ENCODE measurements at places on chromosomes 4 and X.
A peak's percentile ranks its signal among the peaks of the same experiment; 100 is the strongest.

GRCh38 chrX:123425471-123425870, 241.4 kb downstream of the GRIA3 start:
- DNase-seq = no peak

DNA sequence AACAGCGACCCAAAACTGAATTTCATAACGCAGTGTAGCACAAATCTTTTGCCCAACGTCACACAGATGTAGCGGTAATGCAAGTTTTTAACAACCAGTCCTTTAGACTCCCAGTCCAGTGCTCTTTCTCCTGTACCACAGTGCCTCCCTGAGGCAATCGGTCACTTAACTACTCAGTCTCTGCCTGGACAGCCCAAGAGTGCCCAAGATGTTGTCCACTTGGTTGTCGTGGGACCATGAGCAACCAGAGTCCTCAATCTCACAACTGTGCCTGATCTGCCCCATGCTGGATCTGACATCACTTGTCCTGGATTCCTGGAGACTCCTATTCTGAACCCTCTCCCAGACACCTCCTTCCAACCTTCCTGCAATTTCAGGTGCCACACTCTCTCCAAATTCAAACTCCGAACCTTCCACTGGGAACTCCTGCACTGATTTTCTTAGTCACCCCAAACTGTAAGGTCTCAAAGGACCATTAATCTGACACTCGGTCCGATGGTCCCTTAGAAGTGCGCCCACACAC, 702 bp downstream of the MMGT1 start:
- peak; percentile 4 for DNase-seq

- DNase-seq = no peak
These were observed 2.9 kb downstream of the TBC1D9 start for GRCh38 chr4:140753329-140753728.

GRCh38 chrX:39205467-39205866, 404.2 kb downstream of the MID1IP1 start:
- DNase-seq = no peak

DNA sequence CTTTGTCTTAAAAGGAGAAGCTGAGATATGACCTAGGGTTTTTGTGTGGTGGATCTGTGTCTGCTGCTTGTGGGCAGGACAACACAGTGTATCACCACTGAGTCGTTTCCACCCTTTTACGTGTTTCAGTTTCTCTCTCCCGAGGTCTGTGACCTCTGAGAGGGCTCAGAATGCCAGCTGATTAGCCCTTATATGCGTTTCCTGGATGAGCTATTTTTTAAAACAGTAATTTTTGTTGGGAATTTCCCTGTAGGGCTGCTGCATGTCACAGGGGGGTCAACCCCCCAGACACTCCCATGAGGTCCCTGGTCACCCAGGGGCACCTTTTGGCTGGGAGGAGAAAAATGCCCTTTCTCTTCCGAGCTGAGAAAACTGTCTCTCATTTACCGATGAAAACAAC, 170.4 kb upstream of the CASK start:
- no peak for DNase-seq

GRCh38 chr4:167581449-167581965, 347.2 kb upstream of the SPOCK3 start:
- DNase-seq = no peak

DNA sequence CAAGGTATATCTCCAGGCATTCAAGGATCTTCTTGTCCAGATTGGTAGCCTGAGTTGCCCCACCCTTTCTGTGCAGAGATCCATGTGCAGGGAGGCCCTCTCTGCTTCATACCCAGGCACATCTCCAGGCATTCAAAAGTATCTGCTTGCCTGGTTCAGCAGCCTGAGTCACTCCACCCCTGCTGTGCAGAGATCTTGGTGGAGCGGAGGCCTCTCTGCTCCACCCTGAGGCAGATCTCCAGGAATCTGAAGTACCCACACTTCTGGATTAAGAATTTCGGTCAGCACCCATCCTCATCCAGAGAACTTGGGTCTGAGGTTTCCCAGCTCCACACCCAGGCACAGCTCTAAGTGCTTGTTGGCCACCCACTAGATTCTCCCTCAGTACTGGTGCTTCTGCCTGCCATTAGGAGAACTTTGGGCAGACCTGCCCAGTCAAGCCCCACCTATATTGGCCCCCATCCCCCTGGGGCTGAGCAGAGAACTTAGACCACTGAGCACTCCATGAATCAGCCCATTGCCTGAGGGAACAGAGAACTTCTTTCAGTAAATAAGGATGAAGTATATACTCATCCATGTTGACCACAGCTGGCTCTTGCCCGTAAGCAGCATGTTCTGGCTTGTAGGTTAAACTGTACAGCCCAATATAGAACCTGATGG, 199.5 kb upstream of the ZCCHC13 start:
- DNase-seq = no peak

GRCh38 chr4:4781936-4782707, 77.3 kb upstream of the MSX1 start:
- no peak for DNase-seq

DNA sequence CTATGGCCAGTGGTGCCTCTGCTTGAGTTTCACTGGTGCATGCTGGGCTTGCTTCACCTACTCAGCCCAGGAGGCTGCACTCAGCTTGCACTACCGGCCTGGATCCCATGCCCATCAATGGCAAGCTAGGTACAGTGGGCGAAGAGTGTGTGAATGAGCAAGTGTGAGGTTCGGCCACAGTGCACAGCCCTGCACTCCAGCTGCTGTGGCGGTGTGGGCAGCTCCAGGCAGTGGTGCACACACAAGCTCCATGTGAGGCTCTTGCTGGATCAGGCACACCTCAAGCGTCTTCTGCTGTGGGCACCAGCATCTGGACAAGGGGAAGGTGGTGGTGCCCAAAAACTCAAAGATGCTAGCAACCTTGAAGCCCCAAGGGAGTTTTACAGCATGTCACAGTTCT, 820.9 kb upstream of the LCORL start:
- no peak for DNase-seq

GRCh38 chr4:39565878-39566600, 38.8 kb upstream of the UGDH start:
- peak; percentile 61 for DNase-seq

GRCh38 chrX:8244301-8244700, 73.2 kb upstream of the VCX2 start:
- no peak for DNase-seq

DNA sequence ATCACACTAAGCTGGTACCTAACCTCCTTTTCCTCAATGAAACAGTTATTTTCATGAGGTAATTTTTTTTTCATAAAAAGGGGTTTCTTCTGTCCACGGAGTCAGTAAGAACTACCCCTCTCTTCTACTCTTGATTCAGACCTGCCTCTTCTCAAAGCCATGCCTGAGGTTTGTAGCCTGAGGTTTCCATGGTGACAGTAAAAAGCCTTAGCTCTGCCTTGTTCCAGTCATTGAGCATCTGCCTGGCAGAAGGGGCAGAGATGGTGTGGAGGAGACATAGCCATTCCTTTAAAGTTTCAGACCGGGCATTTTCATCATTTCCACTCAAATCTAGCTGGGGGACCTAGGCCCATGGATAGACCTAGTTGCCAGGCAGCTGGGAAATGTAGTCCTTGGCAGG, 135.5 kb downstream of the REPS2 start:
- no peak for DNase-seq

DNA sequence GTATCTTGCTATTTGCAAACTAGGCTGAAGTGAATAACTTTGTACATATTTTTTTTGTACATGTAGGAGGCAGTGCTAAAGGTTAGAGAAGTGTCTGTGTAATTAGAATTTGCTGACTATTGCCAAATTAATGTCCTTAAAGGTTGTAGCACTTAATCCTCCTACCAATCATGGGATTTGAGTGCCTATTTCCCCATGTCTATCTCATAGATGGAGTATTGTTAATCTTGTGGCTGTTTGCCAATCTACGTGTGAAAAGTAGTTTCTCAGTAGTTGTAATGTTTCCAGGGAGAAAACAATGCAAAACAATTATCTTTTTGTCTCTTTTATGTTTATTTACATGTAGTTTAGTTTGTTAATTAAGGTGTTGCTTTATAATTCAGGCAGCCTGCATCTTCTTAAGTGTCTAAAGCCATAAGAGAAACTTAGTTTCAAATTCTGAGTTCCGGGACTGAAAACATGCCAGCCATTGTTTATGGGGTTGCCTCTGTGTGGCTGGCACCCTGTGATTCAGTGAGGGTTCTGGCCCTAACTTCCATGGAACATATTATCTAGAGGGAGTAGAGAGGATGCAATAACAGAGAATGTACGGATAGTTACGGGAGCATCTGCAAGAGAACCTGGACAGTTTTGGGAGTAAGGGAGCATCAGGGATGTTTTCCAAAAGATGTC, 142.4 kb downstream of the KLHL8 start:
- DNase-seq = no peak

- peak; percentile 2 for DNase-seq
These were observed 2.4 kb upstream of the MORF4L2 start for GRCh38 chrX:103688946-103689345.

DNA sequence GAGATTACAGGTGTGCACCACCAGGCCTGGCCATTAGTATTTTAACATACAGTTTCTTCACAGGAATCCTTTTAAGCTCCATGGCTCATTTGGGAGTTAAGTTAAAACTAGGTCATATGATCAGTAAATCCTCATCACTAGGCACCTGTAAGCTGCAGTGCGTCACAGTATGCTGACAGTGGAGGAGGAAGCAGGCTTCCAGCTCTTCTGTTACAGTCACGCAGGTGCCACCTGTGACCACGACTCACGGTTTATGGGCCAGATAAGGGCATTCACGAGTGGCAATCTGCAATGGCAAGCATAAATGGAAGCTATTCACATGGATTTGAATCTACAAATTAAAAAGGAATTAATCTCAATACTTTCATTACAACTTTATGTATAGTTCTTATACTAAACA, 129.4 kb upstream of the BCOR start:
- DNase-seq = no peak

GRCh38 chr4:152590179-152591031, 54.5 kb upstream of the FBXW7 start:
- peak; percentile 64 for DNase-seq

- DNase-seq = no peak
These were observed 98.6 kb upstream of the LRPAP1 start for GRCh38 chr4:3630598-3631543.

- DNase-seq = no peak
These were observed 7.9 kb upstream of the CLDN24 start for GRCh38 chr4:183329954-183330742.

DNA sequence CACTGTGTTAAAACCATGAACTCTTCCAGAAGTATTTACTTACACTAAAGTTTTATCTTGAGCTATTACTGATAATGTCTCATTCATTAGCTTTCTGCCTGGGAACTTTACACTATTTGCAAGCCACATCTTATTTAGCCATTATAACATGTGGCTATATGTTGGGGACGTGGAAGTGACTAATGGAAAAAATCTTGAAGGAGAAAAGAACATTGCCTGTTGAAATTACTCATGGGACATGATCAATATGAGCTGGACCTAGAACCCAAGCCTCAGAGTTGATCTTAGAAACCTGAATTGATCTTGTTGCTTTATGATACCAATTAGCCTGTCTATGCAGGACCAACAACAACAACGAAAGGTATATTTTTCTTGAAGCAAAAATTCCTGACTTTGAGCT, 22.5 kb upstream of the ARHGAP6 start:
- DNase-seq = no peak

- DNase-seq = peak; percentile 59
These were observed 53.3 kb downstream of the RGS12 start for GRCh38 chr4:3346146-3346545.

GRCh38 chrX:148417934-148418333, 82.5 kb upstream of the AFF2 start:
- DNase-seq = no peak

DNA sequence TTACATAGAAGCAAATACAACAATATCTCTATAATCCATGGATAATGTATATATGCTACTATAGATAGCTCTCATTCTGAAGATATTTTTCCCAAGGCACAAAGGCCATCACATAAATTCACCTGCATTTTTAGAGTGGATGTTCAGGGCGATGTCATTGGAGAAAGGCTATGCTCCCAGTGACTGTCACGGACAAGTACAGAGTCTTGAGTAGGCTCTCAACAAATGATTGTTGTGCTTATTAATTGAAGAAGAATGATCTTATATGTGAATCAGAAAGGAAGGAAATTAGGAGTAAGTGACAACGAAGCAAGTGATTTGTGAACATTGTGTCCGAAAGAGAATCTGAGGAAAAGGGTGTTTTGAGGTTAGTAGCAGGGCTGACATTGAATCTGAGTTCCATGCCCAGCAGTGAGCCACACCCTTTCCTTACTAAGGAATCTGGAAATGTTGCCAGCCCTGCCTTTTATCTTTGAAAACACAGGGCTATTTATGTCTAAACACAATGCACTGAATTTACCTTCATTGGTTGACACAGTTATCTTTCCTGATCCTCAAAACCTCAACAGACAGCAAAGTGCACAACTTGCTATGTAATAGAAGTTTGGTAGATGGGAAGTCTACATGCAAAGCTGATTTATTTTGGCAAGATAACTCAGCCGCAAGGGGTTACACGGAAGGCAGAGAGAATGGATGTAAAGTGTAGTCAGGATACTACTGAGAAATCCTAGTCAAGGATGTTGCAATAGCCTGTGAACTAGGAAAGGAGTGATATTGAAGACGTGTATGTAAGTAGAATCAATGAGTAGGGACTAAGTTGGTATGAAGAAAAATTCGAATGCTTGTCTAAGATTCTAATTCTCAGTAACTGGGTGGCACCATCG, 50.4 kb downstream of the SORBS2 start:
- no peak for DNase-seq

GRCh38 chr4:67746797-67747495, 7.2 kb downstream of the GNRHR start:
- DNase-seq = peak; percentile 23

- no peak for DNase-seq
These were observed 172.5 kb downstream of the CAMK2D start for GRCh38 chr4:113588895-113589668.

DNA sequence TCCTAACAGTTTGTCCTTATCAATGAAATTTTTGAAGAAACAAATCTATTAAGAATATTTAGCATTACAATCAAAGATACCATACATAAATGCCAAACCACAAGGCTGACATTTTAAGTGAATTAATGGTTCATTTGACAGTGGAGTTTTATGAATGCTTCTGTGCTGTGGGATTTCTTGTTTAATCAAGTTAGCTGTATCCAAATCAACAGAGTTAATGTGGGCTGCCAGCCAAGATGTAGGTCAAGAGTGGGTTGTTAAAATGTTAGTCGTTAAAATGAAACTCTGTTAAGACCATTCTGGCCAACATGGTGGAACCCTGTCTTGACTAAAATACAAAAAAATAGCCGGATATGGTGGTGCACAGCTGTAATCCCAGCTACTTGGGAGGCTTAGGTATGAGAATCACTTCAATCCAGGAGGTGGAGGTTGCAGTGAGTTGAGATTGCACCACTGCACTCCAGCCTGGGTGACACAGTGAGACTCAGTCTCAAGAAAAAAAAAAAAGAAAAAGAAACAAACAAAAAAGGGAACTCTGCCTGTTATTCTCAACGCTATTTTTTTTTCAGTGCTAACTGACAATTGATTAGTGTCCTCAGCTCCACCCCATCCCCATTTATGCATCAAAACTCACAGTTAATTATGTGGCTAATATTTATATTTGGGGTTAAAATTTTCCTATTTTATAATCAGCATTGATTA, 20.2 kb downstream of the GPAT3 start:
- no peak for DNase-seq

Data from urothelium cell line (cell line).